ENCODE measurements at places on chromosomes 1 and 21. TPM values are rescaled to one million over a fixed set of nuclear protein-coding genes. Genes with fewer than 3 reads are reported as not detected.

GRCh38 chr1:234841710-234842231, 231.8 kb upstream of the IRF2BP2 start:
- DNase-seq, result no peak

- no peak for DNase-seq
These were observed 74.3 kb upstream of the COG2 start for GRCh38 chr1:230568008-230568407.

DNA sequence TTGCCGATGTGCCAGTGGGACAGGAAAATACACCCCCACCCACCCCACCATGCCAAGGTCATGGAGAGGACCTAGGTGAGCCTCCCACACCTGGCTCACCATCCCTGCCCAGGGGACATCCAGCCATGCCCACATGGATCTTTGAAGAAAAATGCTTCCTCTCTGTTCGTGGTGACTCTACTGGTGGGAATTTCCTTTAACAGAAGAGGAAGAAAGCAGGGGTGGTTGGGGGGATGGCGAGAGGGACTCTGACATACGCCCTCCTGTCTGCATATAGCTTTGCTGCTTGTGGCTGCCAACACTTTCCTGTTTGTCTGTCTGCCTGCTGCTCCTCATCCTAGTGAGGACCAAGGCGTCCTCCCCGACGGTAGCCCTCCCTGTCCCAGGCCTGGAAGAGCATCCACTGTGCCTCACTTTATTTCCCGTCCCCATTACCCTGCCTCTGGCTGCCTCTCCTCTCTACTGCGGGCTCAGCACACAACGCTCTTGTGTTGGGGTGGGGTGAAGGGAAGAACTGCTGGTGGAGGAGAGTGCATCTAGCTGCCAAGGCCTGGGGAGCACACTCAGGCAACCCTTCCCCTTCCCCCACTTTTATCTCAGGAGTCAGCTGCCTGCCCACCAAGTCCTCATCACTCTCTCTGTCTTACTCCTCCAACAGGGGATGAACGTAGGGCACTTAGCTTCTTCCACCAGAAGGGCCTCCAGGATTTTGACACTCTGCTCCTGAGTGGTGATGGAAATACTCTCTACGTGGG, 2.5 kb downstream of the SEMA4A start:
- DNase-seq, result no peak

DNA sequence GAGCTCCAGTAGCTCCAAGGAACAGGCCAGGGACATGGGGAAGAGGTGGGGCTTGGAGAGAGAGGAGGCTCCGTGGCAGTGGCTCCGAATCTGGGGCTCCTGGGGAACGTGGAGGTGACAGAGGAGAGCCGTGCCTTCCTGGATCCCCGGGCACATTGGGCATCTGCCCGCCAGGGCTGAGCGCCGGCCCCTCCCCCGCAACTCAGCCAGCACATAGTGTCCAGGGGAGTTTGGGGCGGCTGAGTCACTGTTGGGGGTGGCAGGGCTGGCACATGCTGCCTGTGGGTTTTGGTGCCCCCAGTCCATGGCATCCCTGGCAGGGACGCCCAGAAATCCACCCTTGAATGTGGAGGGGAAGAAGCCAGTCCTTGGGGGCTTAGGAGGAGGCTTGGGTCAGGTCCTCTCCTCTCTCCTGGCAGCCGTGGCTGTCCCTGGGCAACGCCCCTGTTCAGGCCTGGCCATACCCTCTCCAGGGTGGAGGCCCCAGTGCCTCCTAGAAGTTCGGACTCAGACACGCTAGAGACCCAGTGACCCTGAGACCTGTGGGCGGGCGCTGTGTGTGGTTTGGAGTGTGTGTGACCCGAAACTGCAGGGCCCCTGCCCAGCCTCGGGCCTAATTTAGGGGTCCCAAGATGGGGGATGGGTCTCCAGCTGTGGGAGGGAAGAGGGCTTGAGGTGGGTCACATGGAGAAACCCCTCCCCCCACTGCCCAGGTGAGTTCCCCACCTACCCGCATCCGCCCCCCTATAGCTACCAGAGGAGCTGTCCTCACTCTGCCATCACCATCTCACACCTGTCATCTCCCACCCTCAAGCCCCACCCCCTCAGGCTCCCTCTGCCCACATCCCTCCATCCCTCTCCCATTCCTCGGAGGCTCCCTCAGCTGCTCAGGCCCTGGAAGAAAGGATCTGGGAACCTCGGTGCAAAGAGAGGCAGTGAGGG, 1.6 kb downstream of the HSPB7 start:
- DNase-seq, result no peak

DNA sequence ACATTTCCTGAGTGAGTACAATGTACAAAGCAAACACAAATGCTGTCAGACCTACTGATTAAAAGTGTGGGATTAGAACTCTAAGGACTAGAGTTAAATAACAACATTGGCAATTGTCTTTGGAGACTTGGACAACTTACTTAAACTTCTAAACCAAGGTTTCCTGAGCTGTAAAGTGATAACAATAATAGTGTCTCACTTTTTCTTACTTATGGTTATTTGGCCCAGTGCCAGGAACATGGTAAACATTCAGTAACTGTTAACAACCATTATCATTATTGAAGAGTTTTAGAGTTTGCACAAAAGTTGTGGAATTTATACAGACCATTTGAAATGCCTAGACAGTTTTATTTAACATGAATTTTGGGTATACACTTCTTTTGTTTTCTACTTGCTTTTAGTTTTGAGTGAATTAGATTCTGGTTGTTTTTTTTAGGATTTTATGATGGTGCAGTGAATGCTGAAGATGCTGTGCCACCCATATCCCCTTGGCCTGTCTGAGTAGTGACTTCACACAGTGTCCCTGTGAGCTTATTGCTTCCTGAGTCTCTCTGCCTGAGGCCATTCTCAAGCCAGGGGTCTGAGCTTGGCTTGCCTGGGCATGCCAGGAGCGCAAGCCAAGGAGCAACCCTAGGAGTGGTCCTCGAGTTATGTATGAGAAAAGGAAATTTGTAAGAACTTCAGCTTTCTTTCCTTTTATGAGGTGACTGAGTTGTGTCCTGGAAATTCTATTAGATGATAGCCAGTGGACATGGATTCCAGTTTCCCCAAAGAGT, 932.8 kb downstream of the TTLL7 start:
- DNase-seq, result no peak

DNA sequence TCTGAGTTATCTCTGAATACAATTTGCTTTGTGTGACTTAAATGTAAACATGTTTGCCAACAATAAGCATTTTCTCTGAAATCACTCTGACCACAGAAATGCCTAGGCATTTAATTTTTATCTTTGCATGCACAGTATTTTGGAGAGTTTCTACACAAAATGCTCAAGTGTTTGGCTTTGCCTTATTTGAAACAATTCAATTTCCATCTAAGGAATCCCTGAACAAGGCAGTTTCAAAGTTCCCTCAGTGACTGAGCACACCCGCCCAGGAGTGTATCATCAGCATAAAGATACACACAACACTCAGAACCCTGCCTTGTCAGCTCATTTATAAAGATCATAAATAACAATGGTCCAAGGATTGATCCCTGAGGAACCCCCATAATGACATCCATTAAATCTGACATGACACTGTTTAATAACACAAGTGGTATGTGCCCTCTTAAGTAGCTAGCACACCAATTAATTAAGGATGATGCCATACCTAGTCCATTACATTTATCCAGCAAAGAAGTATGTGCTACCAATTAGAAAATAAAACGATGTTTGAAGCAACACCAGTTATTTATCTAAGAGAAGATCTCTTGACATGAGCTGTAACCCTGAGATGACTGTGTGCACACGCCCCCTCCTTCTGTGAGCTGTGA, 585.8 kb downstream of the ADGRL2 start:
- no peak for DNase-seq

- DNase-seq, result peak; percentile 67
These were observed 25.5 kb upstream of the MTMR11 start for GRCh38 chr1:149962039-149962647.

DNA sequence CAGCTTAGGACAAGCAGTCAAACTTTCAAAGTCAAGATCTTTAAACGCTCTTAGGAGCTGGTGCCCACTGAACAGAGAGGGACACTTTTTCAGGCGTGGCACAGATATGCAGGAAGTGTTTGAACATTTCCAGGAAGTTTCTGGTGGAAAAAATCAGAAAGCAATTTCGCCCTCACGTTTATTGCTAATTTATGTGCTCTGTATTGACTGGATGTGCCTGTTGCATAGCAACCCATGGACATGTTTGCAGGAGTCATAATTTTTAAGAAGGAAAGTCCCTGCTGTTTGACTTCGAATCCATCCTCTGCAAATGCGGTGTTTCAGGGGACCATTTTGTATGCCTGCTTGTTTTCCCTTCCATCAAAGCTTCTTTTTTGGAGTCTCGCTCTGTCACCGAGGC, 239.9 kb upstream of the IRF2BP2 start:
- no peak for DNase-seq

DNA sequence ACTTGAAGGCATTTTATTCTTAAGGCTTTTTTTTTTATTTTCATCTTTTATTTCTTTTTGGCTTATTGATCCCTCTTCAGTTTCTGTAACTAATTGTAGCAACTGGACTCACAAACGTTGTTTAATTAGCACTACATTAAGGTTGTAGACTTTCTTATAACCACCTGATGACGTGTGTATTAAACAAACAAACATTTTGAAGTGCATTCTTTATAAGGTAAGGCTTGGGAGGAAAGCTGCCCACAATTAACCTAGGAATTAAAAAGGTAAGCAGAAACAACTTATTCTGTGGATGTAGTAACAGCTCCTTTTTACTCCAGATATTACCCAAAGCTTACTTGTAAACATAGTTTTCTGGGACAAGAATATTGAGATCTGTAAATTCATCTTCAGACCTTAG, 55.0 kb downstream of the CAMSAP2 start:
- DNase-seq, result no peak

- DNase-seq, result no peak
These were observed 325.3 kb upstream of the ADAMTS5 start for GRCh38 chr21:27292229-27292628.

DNA sequence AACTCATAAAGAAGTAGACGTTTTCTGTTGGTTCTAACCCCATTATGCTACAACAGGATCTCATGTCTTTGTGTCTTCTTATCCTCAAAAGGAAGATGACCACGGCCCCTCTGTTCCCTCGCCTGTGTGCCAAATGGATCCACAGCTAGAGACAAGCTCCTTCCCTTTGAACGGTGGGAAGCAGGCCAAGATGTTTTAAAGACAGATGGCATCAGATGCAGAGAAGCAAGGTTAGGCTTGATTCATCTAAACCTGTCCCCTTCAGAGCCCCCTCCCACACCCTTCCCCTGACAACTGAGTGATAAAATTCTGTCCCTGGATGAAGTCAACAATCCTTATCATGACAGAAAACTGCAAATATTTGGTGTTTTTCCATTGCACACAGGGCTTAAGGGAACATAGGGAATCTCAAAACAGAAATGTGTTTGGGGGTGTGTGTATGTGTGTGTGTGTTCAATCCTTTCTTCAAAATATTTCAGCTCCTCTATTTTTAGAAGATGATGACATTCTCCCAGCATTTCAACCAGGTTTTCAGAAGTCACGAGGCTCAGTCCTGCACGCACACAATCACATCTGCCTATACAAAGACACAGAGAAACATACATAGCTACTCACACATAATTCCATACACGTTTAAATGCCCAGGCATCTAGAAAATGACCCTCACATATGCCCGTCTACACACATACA, 27.8 kb upstream of the FMOD start:
- DNase-seq, result no peak

The IL6R gene
- 7.1 TPM for polyA plus RNA-seq

The HAO2 gene
- 118 TPM for polyA plus RNA-seq

The RXFP4 gene
- polyA plus RNA-seq, result not detected

The FAM151A gene
- 24.2 TPM for polyA plus RNA-seq

The CR1 gene
- 20.2 TPM for polyA plus RNA-seq

The S100A9 gene
- polyA plus RNA-seq, result 8.7 TPM

The KIF14 gene
- 7.2 TPM for polyA plus RNA-seq

The TPTE gene
- not detected for polyA plus RNA-seq
